ENCODE measurements at places on chromosomes 12 and 14.

DNA sequence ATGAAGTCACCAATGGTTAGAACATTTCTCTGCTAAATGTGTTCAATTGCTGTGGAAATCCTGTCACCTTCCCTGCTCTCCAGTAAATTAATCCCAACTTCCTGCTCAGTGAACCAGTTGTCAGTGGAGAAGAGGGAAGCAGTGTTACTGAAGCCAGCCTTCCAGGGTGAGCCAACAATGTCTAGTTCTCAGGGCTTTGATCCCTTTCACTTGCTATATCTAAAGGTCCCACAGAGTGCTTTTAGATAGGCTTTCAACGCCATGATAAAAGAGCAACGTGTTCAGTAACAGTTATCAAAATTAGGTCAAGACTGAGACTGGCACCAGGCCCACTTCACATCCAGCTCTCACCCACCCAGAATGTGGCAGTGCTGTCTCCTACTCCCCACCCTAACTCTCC lies 139.7 kb downstream of the KCNH5 start:
- no peak for DNase-seq

GRCh38 chr12:75738486-75738885 lies 227.1 kb upstream of the KRR1 start:
- no peak for DNase-seq

GRCh38 chr14:65258391-65258790 lies 154.1 kb upstream of the FUT8 start:
- no peak for DNase-seq

DNA sequence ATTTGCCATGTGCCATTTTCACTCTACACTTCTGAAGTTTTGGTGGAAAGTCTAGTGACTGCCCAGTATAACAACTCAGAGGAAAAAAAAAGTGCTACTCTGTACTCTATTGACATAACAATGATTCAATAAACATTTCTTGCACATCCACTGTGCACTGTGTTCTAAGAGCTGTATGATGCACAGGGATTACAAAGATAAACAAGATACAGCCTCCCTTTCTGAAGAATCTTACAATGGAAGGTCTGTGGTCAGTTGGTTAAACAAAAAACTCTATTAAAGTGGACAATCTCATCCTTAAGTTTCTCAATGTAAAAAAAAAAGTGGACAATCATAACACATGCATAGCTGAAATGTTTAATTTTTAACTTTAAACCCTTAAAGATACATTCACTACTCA lies 105.7 kb upstream of the RASSF8 start:
- DNase-seq: no peak

- no peak for DNase-seq
Measured at GRCh38 chr12:104605685-104606084, 148.9 kb downstream of the CHST11 start.

- DNase-seq: no peak
Measured at GRCh38 chr14:97036086-97036852, 239.1 kb downstream of the VRK1 start.

GRCh38 chr12:89575374-89575773 lies 49.5 kb upstream of the POC1B start:
- no peak for DNase-seq

- no peak for DNase-seq
Measured at GRCh38 chr14:39232554-39233415, 930 bp upstream of the MIA2 start.

- DNase-seq: no peak
Measured at GRCh38 chr12:53070877-53071492, 8.2 kb downstream of the SPRYD3 start.

- no peak for DNase-seq
Measured at GRCh38 chr14:36605506-36605857, 23.1 kb upstream of the NKX2-8 start.

- DNase-seq: no peak
Measured at GRCh38 chr14:41718477-41719166, 111.9 kb downstream of the LRFN5 start.

DNA sequence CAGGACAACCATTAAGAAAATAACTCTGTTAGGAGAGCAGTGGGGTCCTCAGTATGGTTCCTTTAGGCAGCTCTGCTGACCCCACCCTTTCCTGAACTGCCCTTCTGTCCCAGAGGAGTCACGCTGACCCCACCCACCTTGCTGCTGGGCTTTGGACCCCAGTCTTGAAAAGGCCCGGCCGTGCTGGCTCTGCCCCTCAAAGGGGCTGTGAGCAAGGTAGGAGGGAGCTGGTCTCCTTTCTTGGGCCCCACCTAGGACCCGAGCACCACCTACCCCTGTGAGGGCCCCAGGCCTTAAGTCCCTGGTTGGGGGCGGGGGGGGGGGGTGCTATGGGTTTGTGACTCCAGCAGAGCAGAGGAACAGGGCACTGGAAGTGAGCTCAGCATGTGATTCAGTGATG lies 171.1 kb downstream of the MON2 start:
- no peak for DNase-seq

DNA sequence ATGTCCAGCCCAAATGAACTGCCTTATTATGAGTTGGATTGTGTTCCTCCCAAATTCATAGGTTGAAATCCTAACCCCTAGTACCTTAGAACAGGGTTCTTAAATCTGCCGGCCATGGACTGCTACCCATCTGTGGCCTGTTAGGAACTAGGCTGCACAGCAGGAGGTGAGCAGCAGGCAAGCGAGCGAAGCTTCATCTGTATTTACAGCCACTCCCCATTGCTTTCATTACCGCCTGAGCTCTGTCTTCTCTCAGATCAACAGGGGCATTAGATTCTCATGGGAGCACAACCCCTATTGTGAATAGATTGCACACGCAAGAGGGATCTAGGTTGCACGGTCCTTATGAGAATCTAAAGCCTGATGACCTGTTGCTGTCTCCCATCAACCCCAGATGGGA lies 9.8 kb upstream of the EML5 start:
- no peak for DNase-seq

GRCh38 chr12:65755596-65755978 lies 68.7 kb upstream of the HMGA2 start:
- no peak for DNase-seq

- no peak for DNase-seq
Measured at GRCh38 chr12:71786829-71787228, 32.2 kb downstream of the RAB21 start.

DNA sequence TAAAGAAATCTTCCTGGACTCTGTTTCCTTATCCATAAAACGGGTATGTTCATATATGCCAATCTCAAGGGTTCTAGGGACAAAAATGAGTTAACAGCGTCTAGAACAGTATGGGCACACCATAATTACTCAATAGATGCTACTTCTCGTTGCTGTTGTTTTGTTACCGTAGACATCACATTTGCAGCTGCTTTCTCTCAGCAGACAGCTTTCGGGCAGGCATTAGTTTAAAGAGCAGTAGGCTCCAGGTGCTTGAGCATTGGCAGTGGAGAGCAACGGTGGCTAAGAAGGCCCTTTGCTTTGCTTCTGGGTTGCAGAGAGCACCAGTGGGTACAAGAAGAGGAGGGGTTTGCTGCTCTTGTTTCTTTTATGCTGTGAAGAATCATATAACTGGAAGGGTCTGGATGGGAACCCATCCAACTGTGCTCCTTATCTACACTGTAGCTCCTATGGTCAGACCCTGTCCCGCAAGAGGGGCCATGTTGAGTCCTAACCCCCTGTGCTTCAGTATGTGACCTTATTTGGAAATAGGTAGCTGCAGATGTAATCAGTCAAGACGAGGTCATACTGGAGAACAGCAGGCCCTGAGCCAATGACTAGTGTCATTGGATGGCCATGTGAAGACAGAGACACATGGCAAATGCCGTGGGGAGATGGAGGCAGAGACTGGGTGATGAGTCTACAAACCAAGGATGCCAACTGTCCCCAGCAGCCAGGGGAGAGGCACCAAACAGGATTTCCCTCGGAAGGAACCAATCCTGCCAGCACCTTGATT lies 120.0 kb downstream of the RBM19 start:
- no peak for DNase-seq

- DNase-seq: no peak
Measured at GRCh38 chr12:18681818-18682217, 56.0 kb downstream of the PLCZ1 start.

DNA sequence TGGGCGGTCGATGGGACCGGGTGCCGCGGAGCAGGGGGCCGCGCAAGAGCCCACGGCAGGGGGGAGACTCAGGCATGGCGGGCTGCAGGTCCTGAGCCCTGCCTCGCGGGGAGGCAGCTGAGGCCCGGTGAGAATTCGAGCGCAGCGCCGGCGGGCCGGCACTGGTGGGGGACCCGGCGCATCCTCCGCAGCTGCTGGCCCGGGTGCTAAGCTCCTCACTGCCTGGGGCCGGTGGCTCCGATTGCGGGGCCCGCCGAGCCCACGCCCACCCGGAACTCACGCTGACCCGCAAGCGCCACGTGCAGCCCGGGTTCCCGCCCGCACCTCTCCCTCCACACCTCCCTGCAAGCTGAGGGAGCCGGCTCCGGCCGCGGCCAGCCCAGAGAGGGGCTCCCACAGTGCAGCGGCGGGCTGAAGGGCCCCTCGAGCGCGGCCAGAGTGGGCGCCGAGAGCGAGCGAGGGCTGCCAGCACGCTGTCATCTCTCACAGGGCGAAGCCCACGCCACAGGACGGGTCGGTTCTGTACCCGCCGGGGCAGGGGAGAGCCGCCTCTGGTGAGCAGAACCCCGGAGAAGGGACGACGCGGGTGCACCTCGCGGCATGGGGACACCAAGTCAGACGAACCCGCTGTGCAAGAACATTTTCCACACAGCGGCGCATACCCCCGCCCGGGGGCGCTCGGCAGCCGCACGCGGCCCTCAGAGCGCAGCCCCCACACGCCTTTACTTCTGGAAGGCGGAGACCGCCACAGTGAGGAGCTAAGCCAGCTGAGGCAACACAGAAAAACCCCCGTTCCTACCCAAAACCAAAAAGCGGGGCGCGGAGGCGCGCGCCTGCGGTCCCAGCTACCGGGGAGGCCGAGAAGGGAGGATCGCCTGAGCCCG lies 1.2 kb upstream of the SIVA1 start:
- DNase-seq: no peak

DNA sequence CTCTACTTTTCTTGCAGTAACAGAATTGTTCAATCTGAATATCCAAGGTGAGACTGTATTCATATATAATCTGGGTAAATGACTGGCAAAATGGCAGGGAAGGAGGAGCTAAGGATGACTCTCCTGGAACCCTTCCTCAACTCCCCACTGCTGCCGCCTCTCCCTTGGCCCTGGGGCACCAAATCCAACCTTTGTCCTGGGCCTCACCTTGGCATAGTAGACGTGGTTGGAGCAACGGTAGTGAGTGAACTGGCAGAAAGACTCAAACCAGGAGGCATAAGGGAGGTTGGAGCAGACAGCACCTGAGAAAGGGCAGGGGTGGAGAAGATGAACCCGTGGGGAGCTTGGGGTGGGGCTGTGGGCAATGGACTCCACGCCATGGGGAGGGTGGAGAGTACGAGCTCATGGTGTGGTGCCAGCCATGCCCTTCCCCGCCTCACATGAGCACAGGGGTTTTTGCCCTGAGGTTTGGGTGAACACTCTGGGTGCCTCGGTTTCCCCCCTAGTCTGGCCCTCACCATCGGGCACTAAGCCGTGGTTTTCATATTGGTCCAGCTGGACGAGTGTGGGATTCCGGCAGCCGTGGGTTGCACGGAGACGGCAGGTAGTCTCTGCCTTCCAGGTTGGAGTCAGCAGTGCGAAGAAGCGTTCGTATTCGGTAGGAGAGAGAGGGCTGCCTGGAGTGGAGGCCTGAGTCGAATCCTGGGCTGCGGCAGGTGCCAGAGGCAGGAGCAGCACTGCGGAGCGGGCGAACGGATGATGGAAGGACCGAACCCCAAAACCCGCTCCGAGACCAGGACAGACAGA lies 753 bp downstream of the ACRBP start:
- no peak for DNase-seq

DNA sequence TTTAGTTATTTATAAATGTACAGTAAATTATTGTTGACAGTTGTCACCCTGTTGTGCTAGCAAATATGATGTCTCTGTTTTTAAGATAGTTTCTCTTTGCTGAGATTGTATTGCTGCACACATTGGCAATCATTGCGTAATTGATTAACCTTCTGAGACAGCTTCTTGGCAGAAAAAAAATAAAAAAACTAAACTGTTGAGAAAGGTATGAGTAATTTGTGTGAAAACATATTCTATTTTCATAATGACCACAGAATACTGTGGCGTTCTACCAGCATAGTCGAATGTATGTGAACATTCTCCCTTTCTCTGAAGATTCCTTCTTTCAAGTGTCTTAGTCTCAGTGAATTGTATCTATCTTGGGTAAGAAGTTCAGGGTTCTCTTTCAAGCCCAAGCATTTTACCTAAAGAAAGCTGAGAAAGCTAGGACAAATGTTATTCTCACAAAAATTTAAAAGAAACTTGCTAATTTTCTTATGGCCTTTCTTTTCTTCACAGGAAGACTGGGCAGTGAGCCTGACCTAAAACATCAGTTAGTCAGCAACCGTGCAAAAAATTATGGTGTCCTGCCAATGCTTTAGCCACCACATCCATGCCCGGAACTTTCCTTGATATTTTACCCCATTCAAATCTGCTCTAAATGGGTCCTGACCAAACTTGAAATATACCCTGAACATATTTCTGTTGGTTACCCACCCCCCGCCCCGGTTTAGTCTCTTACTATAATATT lies 69.0 kb upstream of the REP15 start:
- DNase-seq: no peak

DNA sequence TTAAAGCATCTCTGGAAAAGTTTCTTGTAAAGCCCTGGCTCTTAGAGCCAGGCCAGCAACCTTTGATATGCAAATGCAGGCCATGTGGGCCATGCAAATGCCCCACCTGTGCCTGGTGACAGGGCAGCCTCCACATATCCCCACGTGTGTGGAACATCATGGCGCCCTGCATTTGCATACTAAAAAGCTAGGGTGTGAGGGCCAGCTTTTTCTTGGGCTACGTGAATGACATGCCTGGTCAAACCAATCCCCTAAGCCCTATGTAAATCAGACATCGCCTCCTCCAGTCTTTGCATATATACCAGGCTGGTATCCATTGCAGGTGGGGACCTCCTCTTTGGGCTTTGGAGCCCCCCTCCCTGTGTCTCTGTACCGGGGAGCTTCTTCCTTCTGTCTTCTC lies 6.4 kb downstream of the CSRP2 start:
- DNase-seq: no peak

DNA sequence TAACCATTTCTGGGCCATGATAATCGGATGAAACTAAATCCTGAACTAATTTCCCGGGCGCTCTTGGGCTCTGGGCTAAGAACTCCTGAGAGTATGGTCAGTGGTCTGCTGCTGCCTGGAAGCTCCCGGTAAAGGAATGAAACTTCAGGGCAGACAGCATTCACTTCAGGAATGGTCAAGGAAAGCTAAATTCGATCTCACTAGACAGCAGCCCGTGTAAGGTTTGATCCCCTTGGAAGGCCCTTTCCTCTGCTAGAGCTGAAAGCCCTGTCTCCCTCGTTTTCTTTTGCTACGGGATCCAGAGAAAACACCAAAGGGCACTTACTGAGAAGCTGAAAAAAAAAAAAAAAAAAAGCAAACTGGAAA lies 680 bp downstream of the ASB8 start:
- DNase-seq: no peak
